ENCODE measurements at places on chromosomes 2 and 18. TPM values are rescaled to one million over a fixed set of nuclear protein-coding genes. Genes with fewer than 3 reads are reported as not detected.

- DNase-seq: no peak
These were observed 190.4 kb downstream of the FMNL2 start for GRCh38 chr2:152525277-152525838.

DNA sequence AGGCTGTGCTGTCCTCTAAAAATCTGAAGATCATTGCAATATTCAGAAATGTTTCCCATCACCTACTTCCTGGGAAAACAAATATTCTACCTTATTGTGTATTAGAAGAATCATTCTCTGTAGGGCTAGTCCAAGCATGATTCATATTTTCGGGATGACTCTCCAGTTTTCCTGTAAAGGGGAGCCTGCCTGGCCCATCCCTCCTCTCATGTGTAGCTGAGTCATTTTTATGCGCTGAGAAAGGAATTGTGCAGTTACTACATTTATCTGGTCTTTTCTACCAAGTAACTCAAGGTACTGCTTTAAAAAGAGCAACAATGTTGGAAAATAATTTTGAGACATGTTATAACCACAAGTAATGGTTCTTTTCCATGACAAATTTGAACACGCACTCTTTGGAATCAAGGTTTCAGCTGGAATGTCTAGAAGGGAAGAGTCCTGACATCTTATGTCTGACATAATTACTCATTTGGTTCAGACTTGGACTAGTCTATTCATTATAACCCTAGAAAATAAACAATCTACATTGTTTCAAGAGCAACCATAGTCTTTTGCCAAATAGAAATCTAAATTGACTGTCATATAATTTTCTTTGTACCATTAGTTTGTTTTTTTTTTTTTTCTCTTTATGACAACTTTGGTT lies 6.6 kb downstream of the DSG3 start:
- DNase-seq: no peak

DNA sequence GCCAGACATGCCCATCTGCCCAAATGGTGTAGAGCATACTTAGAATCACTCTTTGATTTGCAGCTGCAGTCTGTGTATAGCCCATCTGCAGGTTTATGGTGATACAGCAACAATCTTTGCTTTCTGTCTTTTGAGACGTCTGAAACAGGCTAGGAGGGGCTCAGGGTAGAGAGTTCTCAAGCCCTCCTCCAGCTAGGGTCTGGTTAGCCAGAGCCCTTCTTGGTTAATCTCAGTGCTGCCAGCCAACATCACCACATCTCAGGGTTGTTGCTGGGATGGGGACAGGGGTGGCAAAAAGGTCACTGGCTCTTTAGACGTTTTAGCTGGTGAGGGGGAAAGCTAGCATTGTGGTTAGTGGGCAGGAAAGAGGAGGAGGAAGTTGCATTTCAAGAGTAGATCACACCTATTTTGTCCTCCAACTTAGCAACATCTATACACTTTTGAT lies 136.6 kb upstream of the ACAA2 start:
- DNase-seq: no peak

DNA sequence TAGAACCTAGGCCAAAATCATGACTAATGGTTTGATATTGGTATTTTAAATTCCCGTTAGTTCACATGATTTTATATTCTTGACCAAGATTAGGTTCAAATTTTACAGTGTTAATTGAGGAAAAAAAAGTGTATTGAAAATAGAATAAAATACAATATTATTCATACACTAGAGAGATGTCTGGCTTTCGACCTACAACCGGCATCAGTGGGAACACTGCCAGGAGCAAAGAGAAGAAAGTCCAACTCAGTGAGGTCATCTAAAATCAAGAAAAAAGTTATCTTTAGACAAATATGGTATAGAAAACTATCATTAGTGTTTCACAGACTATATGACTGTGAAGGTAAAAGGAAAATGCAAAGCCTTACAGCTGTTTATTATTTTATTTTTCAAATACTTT lies 81.5 kb downstream of the PIGN start:
- no peak for DNase-seq

DNA sequence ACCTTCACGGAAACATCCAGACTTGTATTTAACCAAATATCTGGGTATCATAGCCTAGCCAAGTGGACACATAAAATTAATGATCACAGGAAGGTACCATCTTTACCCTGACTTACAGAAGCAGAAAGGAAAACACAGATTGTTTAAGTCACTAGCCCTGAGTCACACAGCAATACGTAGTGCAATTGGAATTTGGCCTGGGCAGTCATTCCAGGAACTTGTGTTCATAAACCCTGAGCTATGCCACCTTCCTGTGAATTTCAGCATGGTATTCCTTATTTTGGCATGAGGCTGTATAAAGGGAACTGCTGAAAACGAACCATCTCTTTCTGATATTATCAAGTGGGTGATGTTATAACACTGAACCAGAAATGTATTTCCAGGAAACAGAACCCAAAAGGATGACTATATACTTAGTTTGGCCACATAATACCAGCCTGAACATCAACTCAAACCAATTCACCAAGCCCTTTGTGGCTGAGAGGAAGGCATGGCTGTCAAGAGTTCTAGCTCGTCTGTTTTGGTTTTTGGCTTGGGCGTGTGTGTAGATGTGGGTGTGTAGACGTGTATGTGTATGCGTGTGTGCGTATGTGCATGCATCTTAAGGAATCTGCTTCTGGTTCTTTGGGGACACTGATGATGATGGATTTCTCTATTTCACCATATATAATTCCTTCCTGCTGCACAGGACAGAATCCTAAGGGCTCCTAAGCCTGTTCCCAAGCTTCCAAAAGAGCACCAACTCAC lies 533.4 kb upstream of the ID2 start:
- DNase-seq: no peak

- no peak for DNase-seq
These were observed 61.2 kb downstream of the RALBP1 start for GRCh38 chr18:9536354-9537152.

DNA sequence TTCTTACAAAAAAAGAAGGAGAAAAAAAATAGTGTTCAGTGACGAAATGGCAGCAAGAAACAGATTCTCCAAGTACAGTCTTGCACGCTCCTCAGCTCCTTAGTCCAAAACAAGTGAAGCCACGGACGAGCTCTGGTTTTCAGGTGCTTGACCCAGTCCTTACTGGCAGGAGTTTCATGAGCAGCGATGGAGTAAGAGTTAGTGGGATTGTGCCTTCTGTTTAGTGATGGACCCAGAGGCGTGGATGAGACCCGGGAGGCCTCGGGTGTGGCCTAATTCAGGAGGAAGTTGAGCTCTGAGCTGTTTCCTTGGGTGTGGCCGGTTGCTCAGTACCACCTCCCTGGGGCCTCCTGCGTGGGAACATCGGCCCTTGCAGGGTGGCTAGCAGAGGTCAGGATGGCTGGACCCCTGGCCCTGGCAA lies 52.0 kb downstream of the KIF5C start:
- DNase-seq: peak; percentile 23

DNA sequence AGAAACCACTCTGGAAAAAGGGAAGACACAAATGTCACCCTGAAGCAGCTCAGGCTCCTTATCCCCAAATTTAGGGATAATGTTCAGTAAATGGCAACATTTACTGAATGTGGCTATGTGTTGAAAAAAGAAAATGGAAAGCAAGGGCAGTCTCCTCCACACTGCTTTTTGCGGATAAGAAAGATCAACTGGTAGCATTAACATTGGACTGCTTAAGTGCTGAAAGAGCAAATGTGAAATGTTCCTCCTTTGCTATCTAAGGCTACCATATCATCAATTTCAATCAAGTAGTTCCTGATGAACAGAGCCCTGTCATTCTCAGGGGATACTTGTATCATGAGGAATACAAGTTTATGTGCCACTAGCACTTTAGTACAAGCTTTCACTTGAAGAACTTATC lies 12.5 kb downstream of the FBXO11 start:
- DNase-seq: no peak

- DNase-seq: no peak
These were observed 31.7 kb downstream of the MYO1B start for GRCh38 chr2:191276792-191277465.

DNA sequence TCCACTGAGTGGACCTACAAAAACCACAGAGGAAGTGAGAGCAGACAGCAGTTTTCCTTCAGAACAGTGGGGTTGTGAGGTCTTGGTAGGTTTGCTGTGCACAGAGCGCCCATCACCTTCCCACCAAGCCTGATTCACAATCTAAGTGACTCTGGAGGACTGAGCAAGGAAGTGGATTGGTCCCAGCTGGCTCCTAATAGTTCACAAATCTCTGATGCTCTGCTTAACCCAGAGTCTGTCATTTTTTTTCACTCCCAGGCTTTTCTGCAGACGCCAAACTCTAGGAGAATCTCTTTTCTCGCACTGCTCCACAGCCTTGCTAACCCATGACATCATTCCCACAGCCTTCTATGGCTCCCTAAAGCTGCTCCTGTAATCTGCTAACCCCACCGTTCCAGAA lies 280.4 kb downstream of the C1D start:
- no peak for DNase-seq

DNA sequence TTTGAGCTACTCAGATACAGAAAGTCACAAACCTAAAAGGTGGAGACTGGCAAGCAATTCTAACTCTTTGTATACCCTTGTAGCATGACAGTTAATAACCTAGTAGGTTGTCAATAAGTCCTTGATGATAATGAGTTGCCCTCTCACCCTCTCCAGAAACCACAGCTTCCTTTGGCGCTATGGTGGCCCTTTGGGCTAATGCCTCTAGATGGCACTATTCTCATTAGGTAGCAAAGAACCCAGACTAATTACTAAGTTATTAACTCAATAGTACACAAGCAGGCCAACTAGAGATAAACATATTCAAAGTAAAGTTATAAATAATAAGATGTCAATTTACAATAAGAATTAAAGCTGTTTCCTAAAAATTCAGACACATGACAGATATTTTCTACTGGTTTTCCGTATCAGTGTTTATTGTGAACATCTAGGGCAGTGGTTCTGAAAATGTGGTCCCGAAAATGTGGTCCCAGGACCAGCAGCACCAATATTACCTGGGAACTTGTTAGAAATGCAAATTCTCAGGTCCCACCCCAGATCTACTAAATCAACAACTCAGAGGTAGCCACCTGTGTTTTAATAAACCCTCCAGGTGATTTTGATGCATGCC lies 41.1 kb downstream of the LDAH start:
- DNase-seq: no peak

DNA sequence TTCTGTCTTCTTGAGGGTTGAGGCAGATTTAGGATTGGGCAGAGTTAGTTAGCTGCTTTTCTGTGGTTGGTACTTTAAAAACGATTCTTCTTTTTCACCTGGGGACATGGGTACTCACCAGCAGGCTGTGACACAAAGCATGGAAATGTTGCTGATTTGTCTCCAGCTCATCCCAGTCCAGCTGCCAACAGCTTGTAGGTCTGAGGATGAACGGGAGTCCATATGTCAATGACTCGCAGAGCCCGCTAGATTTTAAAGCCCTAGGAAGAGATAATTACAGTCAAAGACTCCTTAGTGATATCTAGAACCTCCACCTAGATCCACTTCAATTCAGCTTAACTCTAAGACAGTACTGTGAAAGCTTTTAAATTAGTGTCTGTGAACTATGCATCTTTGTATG lies 20.8 kb downstream of the DOK1 start:
- DNase-seq: no peak

DNA sequence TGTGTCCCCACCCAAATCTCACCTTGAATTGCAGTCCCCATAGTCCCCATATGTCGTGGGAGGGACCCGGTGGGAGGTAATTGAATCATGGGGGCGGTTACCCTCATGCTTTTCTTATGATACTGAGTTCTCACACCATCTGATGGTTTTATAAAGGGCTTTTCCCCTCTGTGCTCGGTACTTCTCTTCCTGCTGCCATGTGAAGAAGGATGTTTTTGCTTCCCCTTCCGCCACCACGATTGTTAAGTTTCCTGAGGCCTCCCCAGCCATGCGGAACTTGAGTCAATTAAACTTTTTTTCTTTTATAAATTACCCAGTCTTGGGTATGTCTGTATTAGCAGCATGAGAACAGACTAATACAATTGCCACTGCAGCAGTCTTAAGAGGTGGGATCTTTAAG lies 134.9 kb downstream of the LTBP1 start:
- no peak for DNase-seq

Gene POTEF
- polyA plus RNA-seq: 0.05 TPM

Gene TEKT4
- not detected for polyA plus RNA-seq

Gene CDH2
- 0.23 TPM for polyA plus RNA-seq

Gene ECEL1
- not detected for polyA plus RNA-seq
